LoVo (cell line): ENCODE measurements at places on chromosomes 5 and 9.

DNA sequence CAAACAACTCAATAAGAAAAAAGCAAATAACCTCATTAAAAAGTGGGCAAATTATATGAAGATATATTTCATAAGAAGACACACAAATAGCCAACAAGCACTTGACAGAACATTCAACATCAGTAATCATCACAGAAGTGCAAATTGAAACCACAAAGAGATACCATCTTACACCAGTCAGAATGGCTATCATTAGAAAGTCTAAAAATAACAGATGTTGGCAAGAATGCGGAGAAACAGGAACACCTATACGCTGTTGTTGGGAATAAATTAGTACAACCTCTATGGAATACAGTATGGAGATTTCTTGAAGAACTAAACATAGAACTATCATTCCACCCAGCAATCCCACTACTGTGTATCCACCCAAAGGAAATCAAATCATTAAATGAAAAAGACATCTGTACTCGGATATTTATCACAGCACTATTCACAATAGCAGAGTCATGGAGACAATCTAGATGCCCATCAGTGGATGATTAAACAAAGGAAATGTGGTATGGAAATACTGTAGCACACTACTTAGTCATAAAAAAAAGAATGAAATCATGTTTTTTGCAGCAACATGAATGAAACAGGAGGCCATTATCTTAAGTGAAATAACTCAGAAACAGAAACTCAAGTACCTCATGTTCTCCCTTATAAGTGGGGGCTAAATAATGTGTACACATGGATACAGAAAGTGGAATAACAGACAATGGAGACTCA lies 106.8 kb upstream of the FST start:
- no peak for DNase-seq

GRCh38 chr9:113547501-113547900 lies 84.0 kb downstream of the RGS3 start:
- DNase-seq: no peak

DNA sequence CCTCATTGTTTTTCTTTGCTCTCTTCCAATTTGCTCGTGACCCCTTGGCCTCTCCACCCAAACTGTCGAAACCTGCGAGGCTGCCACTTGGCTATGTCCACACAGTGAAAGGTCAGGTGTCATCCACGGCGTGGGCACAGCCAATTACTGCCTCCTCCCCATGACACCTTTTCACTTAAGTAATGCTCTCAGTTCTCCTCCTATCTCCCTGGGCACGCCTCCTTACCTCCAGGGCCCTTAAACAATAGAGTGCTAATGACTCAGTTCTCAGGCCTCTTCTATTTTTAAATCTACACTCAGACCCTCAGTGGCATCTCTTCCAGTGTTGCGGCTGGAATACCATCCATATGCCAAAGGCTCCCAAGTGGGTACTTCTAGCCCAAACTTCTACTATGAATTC lies 256.8 kb downstream of the ROR2 start:
- no peak for DNase-seq

GRCh38 chr9:27276193-27277030 lies 20.5 kb downstream of the EQTN start:
- peak; percentile 68 for DNase-seq

DNA sequence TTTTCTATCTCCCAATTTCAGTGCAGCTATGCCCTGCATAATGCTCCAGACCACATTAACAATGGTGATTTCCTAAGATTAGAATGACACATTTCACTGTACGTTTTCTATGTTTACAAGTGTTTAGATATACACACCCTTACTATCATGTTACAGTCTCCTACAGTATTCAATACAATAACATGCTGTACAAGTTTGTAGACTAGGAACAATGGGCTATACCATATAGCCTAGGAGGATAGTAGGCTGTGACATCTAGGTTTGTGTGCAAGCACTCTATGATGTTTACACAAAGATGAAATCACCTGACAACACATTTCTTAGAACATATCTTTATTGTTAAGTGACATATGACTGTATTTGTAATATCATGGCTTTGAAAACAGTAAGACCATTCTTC lies 1435.6 kb upstream of the NUDT12 start:
- DNase-seq: no peak

DNA sequence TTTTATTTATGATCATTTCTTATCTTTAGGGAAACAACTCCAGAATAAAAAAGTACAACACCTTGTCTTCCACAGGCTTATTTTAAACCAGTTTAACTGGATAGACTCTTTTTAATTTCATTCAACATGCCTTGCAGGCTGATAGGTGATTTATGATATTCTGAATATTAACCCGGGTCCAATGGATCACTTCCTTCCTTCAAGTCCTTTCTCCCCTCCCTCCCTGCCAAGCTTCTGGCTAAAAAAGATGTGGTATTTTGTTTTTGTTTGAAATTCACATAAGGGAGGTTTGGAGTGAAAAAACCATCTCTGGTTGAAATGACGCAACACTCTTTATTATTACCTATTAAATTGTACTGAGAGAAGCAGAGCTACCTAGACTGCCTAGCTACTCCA lies 265.3 kb downstream of the MLLT3 start:
- DNase-seq: no peak

DNA sequence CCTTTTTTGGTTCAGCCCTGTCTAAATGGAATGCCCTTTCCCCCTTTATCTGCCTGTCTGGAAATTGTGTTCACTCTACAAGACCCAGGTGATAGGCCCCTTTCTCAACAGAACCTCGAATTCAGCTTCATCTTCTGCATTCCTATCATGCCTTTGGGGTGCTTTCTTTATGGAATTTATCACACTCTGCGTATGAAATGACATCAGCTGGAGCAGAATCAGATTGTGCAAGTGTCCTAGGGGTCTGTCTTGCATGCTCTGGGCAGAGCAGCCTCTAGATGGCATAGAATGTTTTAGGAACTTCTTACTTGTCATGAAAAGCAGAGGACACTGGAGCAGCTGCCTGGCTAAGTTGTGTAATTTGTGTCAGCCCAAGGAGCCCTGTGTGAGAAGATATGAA lies 84.9 kb downstream of the ISL1 start:
- no peak for DNase-seq

DNA sequence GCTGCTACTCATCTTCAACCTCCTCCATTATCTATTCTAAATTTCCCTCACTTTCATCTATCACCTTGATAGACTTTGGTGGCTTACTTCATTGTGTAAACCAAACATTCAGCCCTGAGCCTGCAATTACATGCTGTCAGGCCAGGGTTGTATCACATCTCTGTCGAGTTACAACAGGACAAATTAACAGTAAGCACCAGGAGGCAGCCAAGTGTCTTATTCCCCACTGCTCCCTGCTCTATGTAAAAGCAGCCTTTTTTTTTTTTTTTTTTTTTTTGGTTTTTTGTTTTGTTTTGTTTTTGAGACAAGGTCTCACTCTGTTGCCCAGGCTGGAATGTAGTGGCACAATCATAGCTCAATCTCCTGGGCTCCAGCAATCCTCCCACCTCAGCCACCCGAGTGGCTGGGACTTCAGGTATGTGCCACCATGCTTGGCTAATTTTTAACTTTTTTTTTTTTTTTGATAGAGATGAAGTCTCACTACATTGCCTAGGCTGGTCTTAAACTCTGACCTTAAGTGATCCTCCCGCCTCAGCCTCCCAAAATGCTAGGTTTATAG lies 15.2 kb upstream of the ZCCHC9 start:
- no peak for DNase-seq

- no peak for DNase-seq
Observed at GRCh38 chr5:173717959-173718358, 101.5 kb upstream of the BOD1 start.

DNA sequence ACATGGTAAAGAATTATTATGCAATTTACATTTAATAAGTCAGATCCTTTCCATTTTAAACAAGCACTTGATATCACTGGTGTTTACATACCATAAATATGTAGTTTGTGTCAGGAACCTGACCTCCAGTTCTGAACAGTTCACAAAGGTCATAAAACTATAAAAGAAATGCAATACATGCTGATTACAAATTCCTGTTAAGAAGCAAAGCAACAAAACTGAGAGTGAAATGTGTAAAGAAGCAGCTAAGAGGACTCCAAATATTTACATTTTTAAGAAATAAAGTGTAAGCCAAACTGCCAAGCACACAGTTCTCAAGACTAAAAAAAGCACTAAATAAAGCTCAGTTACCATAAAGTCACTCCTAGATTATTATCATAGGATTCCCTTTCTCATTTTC lies 17.4 kb upstream of the SCAI start:
- no peak for DNase-seq

- no peak for DNase-seq
Observed at GRCh38 chr5:172274951-172275753, 8.4 kb downstream of the UBTD2 start.

GRCh38 chr5:95671826-95672225 lies 11.0 kb downstream of the SPATA9 start:
- no peak for DNase-seq

- no peak for DNase-seq
Observed at GRCh38 chr9:98707166-98708102, 1.3 kb downstream of the GABBR2 start.

- DNase-seq: no peak
Observed at GRCh38 chr9:14418301-14418940, 104.5 kb upstream of the NFIB start.

- DNase-seq: no peak
Observed at GRCh38 chr5:135161221-135161620, 127.2 kb upstream of the PITX1 start.

DNA sequence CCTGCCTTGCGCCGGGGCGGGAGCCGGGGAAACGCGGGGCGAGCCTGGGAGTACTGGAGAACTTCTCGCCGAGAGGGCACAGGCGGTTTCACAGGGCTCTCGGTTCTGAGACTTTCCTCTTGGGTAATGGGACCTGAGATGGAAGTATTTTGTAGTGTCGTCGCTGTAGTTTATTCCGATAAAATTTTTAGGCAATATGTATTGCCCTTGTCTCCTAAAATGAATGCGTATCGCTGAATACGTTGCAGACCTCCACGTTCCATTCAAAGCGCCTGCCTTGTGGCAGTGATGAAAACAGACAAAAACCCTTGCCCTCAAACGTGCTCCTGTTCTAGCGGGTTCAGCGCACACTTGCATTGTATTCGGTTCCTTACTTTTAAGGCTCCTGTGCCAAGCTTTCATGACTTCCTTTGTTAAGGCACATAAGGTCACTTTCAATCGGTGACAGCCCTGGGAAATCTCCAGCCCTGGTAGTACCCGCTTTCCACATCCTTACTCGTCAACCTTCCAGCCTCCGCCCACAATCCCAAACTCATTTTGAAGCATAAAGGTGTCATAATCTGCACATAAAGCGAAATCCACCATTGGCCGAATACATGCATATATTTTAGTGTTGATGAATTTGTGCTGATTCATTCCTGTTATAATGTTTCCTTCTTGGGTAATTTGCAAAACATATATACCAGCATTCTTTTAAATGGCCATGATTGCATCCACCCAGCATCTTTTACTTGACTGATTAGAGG lies 694 bp downstream of the RMI1 start:
- no peak for DNase-seq

- DNase-seq: no peak
Observed at GRCh38 chr9:74672237-74672636, 175.1 kb downstream of the RORB start.

DNA sequence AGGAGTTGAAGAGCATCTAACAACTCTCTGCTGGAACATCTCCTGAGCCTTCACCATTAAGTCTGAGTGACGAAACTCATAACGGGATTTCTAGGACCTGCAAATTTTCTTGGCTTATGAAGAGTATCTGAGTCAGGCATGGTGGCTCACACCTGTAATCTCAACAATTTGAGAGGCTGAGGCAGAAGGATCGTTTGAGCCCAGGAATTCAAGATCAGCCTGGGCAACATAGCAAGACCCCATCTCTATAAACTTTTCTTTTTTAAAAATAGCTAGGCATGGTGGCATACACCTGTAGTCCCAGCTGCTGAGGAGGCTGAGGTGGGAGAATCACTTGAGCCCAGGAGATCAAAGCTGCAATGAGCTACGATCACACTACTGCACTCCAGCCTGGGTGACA lies 48.8 kb downstream of the EPB41L4B start:
- DNase-seq: no peak

- DNase-seq: no peak
Observed at GRCh38 chr5:57085306-57086081, 88.4 kb upstream of the GPBP1 start.

- no peak for DNase-seq
Observed at GRCh38 chr5:161305601-161306000, 240.9 kb downstream of the GABRB2 start.

GRCh38 chr5:7680260-7680659 lies 170.7 kb downstream of the CFAP90 start:
- no peak for DNase-seq

GRCh38 chr5:7330256-7330655 lies 65.7 kb upstream of the ADCY2 start:
- DNase-seq: no peak

- DNase-seq: no peak
Observed at GRCh38 chr5:173274771-173275170, 39.8 kb upstream of the NKX2-5 start.

DNA sequence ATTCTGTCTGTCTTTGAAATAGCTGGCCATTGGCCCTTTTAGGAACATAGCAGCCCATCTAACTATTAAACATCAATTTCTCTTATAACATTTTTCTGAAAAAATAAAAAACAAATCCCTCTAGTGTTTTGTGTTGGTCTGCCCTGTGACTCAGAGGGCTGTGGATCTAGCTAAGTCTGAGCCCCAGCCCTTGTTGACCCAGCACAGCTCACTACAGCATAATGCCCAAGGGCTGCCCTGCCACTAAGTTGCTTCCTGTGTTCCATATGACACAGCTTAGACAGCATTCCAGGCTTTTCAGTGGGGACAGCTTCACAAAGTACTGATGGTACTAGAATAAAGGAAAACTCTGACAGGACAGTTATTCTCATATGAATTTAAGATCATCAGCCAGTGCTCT lies 136.0 kb downstream of the SCAMP1 start:
- DNase-seq: no peak

- DNase-seq: no peak
Observed at GRCh38 chr9:13437866-13438265, 158.4 kb upstream of the MPDZ start.

DNA sequence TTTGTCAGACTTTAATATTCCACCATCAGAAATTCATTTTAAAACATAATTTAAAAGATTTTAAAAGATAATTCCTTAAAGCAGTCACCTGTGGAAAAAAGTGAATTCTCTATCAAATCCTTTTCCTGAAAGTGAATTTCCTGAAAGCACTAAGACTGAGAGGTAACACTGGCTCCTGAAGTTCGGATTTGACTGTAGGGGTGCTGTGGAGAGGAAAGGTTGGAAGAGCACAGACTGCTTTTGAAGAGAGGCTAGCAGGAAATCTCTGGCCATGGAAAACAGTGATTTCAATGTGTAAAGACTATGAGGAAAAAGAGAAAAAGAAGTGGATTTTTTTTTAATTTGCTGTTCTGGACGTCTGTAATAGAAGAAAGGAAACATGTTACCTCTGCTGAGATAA lies 35.7 kb upstream of the TMEM161B start:
- no peak for DNase-seq

DNA sequence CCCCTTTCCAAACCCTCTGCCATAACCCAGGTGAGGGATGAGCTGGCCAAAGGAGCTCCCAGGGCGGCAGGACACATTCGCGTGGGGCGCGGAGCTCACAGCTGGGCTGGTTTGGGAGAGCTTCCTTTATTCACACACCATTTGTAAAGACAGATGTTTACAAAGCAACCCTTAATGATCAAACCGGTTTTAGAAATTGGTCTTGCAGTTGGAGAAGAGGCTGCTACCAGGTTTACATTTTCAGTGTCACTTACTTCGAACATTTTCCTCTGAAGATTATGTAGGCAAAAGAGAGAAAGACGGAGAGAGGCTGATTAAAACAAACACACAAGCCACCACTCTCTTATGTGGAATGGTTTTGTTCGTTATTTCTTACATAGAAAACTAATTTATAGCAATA lies 648.7 kb downstream of the IRX1 start:
- DNase-seq: no peak
